ENCODE measurements at places on chromosomes 2 and 18.

- no peak for DNase-seq
Measured at GRCh38 chr2:96961210-96961950, 25.0 kb downstream of the FAM178B start.

DNA sequence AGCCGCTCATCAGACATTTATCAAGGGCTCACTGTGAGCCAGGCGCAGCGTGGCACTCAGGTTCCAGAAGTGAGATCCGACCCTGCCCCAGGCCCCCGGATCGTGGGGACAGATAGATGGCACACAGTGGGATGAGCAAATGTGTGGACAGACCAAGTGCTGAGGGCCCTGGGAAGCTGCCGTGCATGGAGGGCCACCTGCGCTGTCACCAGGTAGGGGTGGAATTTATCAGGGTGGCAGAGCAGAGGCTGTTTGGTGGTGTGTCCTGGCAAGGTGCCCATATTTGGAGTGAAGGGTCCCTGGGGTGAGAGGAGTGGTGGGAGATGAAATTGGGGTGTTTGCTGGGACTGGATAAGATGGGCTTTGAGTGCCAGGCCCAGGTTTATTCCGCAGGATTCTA is 92.8 kb upstream of the HS6ST1 start:
- peak; percentile 24 for DNase-seq

DNA sequence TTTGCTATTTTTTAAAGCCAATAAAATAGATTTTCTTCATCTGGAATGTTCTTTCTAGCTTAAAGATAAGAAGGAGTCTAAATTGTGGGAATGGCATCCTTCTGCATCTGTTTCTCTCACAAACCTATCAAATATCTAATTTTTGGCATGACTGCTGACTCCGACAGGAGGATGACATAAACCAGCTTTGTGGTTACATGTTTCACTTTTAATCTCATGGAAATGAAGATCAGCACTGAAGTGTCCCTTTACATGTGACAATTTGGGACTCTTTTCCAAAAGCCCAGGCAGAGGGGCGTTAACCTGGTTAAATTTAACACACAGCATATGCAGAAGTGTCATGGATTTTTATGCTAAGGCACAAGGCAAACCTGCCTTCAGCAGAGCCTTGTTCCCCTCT is 694.7 kb downstream of the ARHGAP15 start:
- DNase-seq = no peak

GRCh38 chr2:122639711-122640110 is 884.3 kb downstream of the TSN start:
- no peak for DNase-seq

Data from stomach (tissue), 19 donors.